ENCODE measurements at places on chromosomes 1 and 21.
A peak's percentile ranks its signal among the peaks of the same experiment; 100 is the strongest.

- H3K4me1 ChIP-seq: no peaks in the 10 kb centered on the region
- no peak overlapping the region for H3K27ac ChIP-seq
- peaks cover 2% of the 10 kb centered on the region for H3K27me3 ChIP-seq
- DNase-seq: no peak
- no peaks in the 10 kb centered on the region for H3K36me3 ChIP-seq
Observed at GRCh38 chr1:2853711-2854110, 52.2 kb upstream of the TTC34 start.

DNA sequence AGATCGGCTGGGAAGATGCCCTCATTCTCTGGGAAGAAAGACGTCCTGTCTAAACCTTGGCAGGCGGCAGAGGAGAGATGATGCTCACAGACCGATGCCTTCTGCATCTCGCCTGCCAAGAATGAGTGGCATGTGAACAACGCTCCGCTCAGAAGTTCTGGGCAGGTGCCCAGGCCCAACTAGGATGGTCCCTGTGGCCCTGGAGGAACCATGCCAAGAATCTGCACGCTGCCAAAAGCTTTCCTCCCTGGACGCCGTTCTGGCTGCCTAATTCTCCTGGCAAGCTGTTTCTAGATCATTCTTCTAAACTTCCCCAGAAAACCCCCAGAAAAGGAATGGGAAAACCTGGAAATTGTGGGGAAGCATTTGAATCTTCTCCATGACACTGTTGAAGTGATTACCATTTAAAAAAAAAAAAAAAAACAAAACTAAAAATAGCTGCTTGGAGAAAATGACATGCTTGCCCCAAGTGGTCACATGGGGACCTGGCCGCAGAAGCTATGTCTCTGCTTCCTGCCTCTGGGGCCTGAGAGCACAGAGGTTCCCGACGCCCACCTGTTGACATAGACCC, 440.9 kb downstream of the PRDM2 start:
- H3K4me1 ChIP-seq: no peaks in the 10 kb centered on the region
- DNase-seq: no peak
- no peaks in the 10 kb centered on the region for H3K36me3 ChIP-seq
- no peak overlapping the region for H3K27ac ChIP-seq
- H3K27me3 ChIP-seq: peaks cover 3% of the 10 kb centered on the region

DNA sequence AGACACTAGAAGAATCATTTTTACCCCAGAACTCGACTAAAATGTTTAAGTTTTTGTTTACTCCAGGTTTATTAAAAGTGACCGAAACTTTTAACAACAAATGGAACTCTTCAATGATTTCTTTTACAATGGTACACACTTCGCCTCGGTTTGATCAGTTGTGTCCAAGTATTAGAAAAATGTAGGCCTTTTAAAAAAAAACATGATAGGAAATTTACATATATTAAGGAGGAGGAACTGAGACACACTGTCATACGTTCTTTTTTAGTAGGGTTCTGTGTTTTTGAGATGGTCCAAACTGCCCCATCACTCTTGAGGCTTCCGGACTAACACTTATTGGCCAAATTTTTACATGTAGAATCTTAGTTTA, 1.3 kb downstream of the PRDM2 start:
- peaks cover 41% of the 10 kb centered on the region for H3K36me3 ChIP-seq
- H3K27ac ChIP-seq: peak overlapping the region; percentile 98
- H3K4me1 ChIP-seq: peaks cover 72% of the 10 kb centered on the region
- no peaks in the 10 kb centered on the region for H3K27me3 ChIP-seq
- no peak for DNase-seq

DNA sequence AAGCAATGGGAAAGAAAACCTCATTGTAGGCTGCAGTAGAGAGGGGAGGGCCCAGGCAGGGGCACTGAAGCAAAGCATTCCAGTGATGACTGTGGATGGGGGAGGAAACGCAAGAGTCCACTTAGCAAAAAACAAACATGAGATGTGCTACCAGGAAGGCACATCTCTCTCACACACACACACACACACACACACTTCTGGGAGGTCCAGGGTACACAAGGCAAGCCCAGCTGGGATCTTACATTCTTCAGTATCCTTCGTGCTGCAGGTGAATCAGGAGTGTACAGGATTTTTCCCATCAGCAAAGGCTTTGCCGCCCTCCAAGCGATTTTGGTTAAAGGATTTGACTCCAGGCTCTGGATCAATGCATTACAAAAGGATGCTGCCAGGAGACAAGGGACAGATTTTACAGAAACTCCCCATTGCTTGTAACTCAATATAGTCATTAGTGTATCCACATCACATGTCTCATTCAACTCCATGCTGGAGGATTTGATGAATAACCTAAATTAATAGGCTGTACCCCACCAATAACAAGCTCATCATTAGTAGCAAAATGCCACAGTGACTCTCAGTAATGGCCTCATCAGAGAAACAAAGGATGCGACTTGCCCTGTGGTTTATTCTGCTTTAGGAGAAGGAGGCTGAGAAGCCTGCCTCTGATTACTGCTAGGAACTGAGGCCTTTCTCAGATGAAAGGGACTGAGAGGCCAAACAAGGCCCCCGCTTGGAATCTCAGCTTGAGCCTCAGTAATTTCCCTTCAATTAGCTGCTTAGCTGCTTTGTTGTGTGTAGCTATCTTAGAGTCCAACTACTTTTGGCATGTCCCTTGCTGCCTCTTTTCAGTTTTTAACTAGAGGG, 41.6 kb downstream of the ABCA4 start:
- no peak overlapping the region for H3K27ac ChIP-seq
- H3K4me1 ChIP-seq: no peaks in the 10 kb centered on the region
- no peak overlapping the region for H3K4me3 ChIP-seq
- no peaks in the 10 kb centered on the region for H3K36me3 ChIP-seq

- DNase-seq: no peak
- no peaks in the 10 kb centered on the region for H3K36me3 ChIP-seq
- H3K4me1 ChIP-seq: peaks cover 7% of the 10 kb centered on the region
- H3K27me3 ChIP-seq: no peaks in the 10 kb centered on the region
- H3K4me3 ChIP-seq: no peak overlapping the region
- no peak overlapping the region for H3K27ac ChIP-seq
Observed at GRCh38 chr1:32696041-32696440, 6.5 kb downstream of the SYNC start.

- no peak overlapping the region for H3K27ac ChIP-seq
- H3K27me3 ChIP-seq: peaks cover 14% of the 10 kb centered on the region
- no peaks in the 10 kb centered on the region for H3K36me3 ChIP-seq
- H3K4me1 ChIP-seq: no peaks in the 10 kb centered on the region
- no peak for DNase-seq
- no peak overlapping the region for H3K4me3 ChIP-seq
Observed at GRCh38 chr21:34726627-34727337, 58.0 kb downstream of the CLIC6 start.

DNA sequence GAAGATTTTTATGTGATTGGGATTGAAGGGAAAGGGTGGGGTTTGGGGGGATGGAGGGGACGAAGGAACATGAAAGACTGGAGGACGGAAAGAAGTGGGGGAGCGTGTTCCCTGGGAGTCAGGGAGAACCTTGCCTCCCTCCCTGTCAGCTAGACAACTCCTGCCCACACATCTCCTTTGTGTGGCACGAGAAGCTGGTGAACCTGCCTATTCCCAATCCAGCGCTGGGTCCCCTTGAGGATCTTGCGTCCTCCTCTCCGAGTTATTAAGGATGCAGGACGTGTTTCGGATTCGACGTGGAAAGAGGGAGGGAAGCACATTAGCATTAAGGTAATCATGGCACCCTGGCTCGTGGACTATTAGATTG, 1.4 kb downstream of the LRRC7 start:
- H3K4me1 ChIP-seq: peaks cover 5% of the 10 kb centered on the region
- DNase-seq: no peak
- H3K27me3 ChIP-seq: peaks cover 40% of the 10 kb centered on the region
- no peak overlapping the region for H3K4me3 ChIP-seq

DNA sequence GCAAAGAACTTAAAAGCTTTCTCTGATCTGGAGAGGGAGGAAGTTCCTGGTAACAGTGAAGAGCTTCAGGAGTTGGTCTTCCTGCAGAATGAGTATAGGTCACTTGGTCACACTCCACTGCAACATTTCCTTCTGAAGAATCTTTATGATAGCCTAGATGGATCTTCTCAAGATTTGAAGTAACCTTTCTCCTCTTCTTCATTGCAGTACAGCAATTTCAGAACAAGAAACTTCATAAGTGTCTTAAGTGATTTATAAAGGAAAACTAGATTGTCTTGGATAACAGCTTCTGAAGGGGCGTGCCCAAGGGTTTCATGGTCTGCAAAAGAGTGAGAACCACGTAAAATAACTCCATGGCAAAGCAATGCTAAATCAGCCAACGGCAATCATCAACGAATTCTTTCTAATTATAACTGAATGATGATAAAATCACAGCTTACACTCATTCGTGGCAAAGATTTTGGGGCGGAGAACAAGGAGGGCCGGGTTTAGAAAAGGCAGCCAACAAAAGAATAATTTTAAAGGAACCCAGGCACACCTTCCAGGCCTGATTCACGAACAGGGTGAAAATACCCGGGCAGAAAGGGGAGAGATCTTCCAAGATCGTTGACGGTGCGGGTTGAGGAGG, 53.9 kb upstream of the ASPM start:
- H3K36me3 ChIP-seq: peaks cover 11% of the 10 kb centered on the region
- peaks cover 62% of the 10 kb centered on the region for H3K4me1 ChIP-seq
- peak overlapping the region; percentile 97 for H3K4me3 ChIP-seq
- H3K27ac ChIP-seq: peak overlapping the region; percentile 94
- no peak for DNase-seq

DNA sequence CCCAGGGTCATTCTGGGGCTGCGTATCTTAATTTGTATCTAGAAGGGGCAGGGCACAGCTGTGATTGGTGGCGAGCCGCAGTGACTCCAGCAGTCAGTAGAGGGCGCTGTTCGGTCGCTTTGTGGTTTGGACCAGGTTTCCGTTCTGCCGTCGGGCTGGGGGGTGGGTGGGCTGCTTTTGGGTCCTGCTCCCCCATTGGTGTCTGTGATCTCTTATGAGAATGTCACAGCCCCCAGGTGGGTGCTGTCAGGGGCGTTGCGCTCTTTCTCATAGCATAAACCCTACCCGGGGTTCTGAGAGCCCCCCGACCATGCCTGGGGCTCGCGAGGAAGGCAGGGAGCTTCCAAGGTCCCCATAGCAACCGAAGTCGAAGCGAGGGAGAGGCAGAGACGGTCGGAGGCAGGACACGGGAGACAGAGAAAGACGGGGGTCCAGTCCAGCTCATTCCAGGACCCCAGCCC, 5.4 kb downstream of the TFF3 start:
- H3K4me1 ChIP-seq: peaks cover 6% of the 10 kb centered on the region
- no peak overlapping the region for H3K4me3 ChIP-seq
- DNase-seq: peak; percentile 43

GRCh38 chr1:151852733-151853132, 779 bp downstream of the THEM5 start:
- DNase-seq: no peak
- H3K36me3 ChIP-seq: no peaks in the 10 kb centered on the region
- H3K4me1 ChIP-seq: no peaks in the 10 kb centered on the region

DNA sequence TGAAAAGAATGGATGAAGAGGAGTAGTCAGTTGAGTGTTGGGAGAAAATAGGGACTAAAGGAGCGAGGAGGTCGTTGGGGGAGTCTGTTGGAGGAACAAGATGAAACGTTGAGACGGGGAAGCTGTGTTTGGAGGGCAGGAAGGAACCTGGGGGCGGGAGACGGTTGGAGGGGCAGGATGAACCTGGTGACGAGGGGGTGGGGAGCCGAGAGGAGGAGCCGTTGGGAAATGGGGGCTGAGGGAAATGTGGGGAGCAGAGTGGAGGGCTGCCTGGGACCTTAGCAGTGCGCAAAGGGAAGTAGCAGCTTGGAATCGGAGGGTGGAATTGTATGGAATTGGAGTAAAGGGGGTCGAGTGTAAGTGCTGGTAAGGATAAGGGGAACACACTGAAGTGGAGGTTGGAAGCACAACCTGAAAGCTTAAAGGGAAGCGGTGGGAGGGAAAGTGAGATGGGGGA, 630 bp downstream of the MTF2 start:
- peaks cover 26% of the 10 kb centered on the region for H3K36me3 ChIP-seq
- no peaks in the 10 kb centered on the region for H3K27me3 ChIP-seq
- peak overlapping the region; percentile 96 for H3K4me3 ChIP-seq
- peak; percentile 15 for DNase-seq
- H3K4me1 ChIP-seq: peaks cover 57% of the 10 kb centered on the region

Measured in activated B cell treated with CpG ODN at 0.5 μM for 24 hours (primary cell).